ENCODE measurements at places on chromosomes 1 and 21. TPM values are rescaled to one million over a fixed set of nuclear protein-coding genes. Genes with fewer than 3 reads are reported as not detected.

DNA sequence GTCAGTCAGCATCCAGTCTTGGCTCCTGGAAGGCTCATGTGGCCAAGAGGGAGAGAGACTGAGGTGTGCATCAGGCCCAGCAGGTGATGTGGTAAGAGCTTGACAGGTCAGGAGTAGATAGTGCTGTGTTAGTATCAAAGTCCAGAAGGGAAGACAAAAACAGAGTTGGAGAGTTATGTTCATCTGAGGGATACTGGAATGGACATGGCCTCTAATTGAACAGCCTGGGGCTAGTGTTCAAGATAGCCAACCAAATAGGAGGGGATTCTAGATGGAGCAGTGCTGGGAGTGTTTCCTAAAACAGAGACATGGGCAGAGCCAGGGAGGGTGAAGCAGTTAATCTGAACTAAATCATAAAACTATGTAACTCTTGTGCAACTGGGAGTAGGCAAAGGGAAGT is 120.7 kb upstream of the MARK1 start:
- no peak for DNase-seq

NHLH1 gene
- polyA plus RNA-seq, result 1.6 TPM

GRCh38 chr1:186014370-186015037 is 280.3 kb downstream of the HMCN1 start:
- DNase-seq, result no peak

DNA sequence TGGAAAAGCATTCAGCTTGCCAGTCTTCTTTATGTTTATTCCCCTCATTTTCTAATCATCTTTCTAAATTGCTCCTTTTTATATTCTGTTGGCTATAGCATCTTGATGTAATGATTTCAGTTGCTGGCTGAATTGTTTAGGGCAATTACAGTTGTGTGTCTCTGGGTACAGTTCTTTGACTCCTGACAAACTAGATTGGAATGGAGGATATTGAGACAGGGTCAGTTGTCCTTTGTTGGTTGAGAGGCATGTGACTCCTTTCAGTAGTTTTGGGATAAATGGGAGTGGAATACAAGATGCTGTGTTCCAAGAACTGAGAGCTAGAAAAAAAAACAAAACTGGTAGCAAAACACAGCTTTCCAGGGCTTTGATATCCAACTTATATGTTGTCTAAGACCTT is 1.5 kb downstream of the CENPF start:
- no peak for DNase-seq

- no peak for DNase-seq
Measured at GRCh38 chr21:37427221-37427620, 60.6 kb downstream of the DYRK1A start.

ARHGEF16 gene
- polyA plus RNA-seq, result 6.0 TPM

DNA sequence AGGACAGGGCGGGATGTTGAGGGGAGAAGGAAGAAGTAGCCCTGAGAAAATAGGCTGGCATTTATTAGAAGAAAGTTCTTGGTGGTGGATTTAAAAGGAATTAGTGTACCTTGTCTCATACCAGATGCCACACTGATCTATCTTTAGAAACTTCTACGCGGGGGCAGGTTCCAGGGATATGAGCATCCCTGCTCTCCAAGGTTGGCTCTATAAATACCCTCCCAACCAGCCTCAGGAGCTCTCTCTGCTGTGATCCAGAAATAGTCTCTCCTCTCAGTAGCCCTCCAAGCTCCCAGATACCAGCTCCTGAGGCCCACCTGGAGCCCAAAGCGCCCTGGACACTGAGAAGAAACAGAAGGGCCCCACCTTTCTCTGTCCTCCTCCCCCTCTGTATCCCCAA is 128.3 kb upstream of the TNR start:
- DNase-seq, result peak; percentile 72

GRCh38 chr1:184820218-184820750 is 65.6 kb upstream of the EDEM3 start:
- no peak for DNase-seq

DNA sequence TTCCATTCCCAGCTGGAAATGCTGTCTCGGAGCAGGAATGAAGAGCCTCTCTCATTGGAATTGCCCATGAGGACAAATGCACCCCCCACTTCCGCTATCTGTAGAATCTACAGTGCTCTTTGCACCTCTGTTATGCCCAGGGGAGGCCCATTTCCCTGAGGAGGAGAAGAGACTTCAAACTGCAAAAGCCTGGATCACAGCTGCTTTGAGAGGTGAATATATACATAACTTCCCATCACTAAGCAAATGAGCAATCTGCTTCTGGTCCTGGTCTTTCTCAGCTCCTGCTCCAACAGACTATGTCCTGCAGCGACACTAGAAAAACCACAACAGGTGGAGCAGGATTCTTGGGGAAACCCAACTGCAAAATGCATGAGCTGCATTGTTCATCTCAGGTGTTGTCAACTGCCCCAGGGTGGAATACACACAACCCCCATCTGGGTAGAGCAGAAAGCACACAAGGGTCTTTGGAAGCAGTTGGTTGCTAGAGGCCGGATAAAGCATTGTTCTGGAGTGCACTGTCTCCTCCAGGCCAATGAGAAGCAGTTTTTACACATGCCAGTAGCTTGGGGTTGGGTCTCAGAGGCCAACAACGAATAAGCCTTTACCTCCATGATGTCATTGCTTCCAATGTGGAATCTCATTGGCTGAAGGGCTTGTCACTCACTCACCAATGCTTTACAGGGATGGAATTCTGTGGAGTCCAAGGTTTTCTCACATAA is 67.7 kb upstream of the RAB4A start:
- peak; percentile 90 for DNase-seq

GRCh38 chr21:22224261-22224660 is 1226.1 kb downstream of the NCAM2 start:
- no peak for DNase-seq

- no peak for DNase-seq
Measured at GRCh38 chr1:226553924-226554282, 5.3 kb downstream of the STUM start.

LCE1D gene
- not detected for polyA plus RNA-seq

SPATA46 gene
- polyA plus RNA-seq, result not detected

G0S2 gene
- polyA plus RNA-seq, result 40.0 TPM

DNA sequence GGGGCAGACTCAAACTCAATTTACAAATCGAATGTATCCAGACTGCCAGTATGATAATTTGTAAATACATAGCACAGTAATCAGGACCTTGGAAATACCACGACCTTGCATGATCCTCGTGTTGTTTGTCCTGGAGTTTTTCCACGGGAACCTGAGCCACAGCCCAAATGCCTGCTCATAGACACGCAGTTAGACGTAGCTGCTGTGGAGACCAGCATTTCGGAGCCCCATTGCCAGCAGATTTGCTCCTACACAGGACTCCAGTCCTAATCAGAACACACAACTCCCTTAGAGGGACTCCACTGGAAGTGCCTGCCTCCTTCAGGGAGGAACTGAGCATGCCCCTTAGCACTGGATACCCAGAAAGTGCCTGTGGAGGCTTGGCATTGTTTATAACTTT is 163.2 kb downstream of the GALNT2 start:
- no peak for DNase-seq

DNA sequence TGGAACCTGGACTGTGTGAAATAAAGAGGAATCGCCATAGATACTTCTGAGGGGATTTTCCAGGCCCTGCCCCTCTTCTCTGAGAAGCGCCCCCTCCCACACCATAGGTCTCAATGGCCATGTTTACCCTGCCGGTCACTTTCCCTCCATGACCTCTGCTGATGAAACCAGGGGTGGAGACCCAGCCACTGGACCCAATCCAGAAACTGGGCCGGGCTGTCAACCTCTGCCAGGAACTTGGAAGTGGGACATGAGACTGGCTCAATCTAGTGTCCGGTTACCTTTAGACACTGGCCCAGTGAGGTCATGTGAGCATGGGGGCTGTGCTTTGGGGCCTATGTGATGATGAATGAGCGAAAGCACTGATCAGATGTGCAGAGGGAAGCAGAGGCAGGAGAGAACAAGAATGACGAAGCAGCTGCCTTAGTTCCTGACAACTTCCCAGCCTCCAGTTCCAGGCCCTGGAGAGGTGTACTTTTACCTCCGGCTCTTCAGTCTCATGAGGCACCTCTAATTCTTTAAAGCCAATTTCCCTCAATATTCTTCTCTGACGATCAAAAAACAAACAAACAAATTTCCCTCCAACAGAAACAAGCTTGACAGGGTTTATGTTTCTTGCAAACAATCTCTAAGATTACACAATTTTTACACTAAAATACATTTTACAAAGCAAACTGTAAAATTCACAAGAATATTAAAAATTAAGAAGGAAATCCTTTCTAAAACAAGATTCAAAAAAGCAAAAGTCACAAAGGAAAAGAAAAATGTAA is 4.9 kb downstream of the ASAP3 start:
- peak; percentile 88 for DNase-seq

GRCh38 chr1:99869304-99869703 is 19.1 kb downstream of the AGL start:
- DNase-seq, result peak; percentile 76

All from cardiac muscle cell (in vitro differentiated cells and primary cell).